Placental epithelial cell (primary cell): ENCODE measurements at places on chromosomes 5 and 9. TPM values are rescaled to one million over a fixed set of nuclear protein-coding genes. Genes with fewer than 3 reads are reported as not detected.

GLRA1 gene
- total RNA-seq = not detected in 2 replicates

SPINK4 gene
- total RNA-seq = not detected in 2 replicates

PHF24 gene
- total RNA-seq = 0.39 and 0.65 TPM in 2 replicates

SCGB3A2 gene
- 1.2 TPM in 1 of 2 replicates, not detected in the other for total RNA-seq

CDO1 gene
- 0.54 and 1.6 TPM in 2 replicates for total RNA-seq

NAA35 gene
- 28.7 and 36.1 TPM in 2 replicates for total RNA-seq

BSPRY gene
- total RNA-seq = not detected in 2 replicates

TMC1 gene
- under 0.01 and 0.79 TPM in 2 replicates for total RNA-seq

RLN2 gene
- total RNA-seq = not detected in 2 replicates

MORN5 gene
- not detected in 2 replicates for total RNA-seq

CPEB4 gene
- total RNA-seq = 39.3 and 57.6 TPM in 2 replicates

PRUNE2 gene
- 4.7 and 12.6 TPM in 2 replicates for total RNA-seq

UBAP1 gene
- 33.4 and 36.0 TPM in 2 replicates for total RNA-seq

ALDH1A1 gene
- 0.79 TPM in 1 of 2 replicates, not detected in the other for total RNA-seq

FBP1 gene
- total RNA-seq = not detected in 2 replicates

CBY3 gene
- total RNA-seq = 0.39 TPM in 1 of 2 replicates, not detected in the other

RETREG1 gene
- 15.7 and 19.4 TPM in 2 replicates for total RNA-seq
